Upper lobe of right lung (tissue), 1 donor: ENCODE measurements at places on chromosomes 16 and 17. TPM values are rescaled to one million over a fixed set of nuclear protein-coding genes. Genes with fewer than 3 reads are reported as not detected.

The UTS2R gene
- total RNA-seq = not detected

The RBFOX1 gene
- not detected for total RNA-seq

The MYL4 gene
- 2.2 TPM for total RNA-seq

The CWC25 gene
- 22.2 TPM for total RNA-seq

The KRTAP4-9 gene
- not detected for total RNA-seq

The DPEP1 gene
- 3.0 TPM for total RNA-seq

The ATP2A1 gene
- total RNA-seq = 0.46 TPM

The SETD1A gene
- total RNA-seq = 18.6 TPM

The TMEM101 gene
- 27.4 TPM for total RNA-seq

GRCh38 chr16:22202261-22202637, 3.8 kb upstream of the EEF2K start:
- DNase-seq = no peak

DNA sequence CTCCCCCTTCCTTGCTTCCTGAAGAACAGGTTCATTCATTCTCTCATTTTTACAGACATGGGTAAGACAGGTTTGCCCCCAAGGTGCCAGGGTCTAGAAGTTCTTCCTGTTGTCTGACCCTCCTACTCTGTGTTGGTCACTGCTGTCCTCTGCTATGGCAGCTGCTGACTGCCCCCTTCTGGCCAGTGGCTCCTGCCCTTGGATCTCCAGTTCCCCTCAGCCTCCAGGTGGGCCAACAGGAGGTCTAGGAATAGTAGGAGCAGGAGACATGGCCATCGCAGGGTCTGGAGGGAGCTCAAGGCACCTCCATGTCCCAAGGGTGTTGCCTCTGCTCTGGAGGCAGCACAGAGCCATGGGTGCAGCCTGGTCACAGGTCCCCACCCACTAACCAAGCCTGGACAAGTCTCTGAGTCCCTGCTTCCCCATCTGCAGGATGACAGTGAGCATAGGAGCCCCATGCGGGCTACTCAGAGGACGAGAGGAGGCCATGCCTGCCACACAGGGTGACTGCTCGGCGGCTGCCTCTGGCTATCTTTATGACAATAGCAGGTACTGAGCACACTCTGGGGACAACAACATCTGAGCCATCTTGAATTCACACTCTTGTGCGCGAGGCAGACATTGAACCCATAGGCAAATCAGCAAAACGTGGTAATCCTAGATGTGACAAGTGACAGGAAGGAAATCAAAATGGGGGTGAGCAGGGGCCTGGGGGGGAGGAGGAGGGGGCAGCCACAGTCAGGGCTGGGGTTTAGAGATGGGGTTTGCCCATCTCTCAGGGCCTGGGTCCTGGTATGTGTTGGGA, 27.0 kb upstream of the NXPH3 start:
- peak; percentile 69 for DNase-seq

GRCh38 chr16:27226976-27227705, 23.8 kb downstream of the KDM8 start:
- no peak for DNase-seq

GRCh38 chr16:82629441-82630027, 2.8 kb downstream of the CDH13 start:
- DNase-seq = no peak

GRCh38 chr17:180381-181244, 837 bp downstream of the DOC2B start:
- DNase-seq = no peak

DNA sequence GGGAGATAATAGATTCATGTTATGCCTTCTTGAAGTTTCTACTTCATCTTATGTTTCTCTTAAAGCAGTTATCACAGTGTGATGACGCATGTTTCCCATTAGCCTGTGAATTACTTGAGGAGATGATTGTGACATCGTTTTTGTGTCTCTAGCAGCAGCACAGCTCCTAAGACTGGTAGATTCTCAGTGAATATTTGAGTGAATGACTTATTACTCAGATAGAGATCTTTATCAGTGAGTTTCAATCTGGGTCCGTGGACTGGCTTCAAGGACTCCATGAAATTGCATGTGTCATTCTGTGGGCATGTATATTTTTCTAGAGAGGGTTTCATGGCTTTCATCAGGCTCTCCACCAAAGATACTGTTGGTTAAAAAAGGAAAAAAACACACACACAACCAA, 29.9 kb downstream of the YPEL2 start:
- no peak for DNase-seq

GRCh38 chr16:5634666-5635180, 537.1 kb upstream of the EEF2KMT start:
- no peak for DNase-seq

GRCh38 chr17:59901604-59902003, 8.7 kb downstream of the RPS6KB1 start:
- DNase-seq = no peak

- peak; percentile 74 for DNase-seq
Measured at GRCh38 chr17:76384987-76385891, 830 bp downstream of the SPHK1 start.

DNA sequence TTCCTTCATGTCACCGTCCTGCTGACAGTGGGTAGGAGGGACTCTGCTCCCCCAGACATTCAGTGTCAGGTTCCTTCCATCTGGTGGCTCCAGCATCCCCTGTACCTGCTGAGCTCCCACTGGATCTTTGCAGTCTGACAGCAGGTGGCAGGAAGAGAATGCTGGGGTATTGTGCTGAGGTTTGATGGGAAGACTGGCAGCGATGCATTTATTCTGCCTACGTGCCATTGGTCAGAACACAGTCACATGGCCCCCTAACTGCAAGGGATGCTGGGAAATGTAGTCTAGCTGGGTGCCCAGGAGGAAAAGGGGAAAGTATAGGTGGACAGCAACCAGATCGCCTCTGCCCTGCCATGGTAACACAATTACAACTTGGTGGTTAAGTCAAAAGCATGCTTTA, 44.4 kb downstream of the IRX3 start:
- no peak for DNase-seq

DNA sequence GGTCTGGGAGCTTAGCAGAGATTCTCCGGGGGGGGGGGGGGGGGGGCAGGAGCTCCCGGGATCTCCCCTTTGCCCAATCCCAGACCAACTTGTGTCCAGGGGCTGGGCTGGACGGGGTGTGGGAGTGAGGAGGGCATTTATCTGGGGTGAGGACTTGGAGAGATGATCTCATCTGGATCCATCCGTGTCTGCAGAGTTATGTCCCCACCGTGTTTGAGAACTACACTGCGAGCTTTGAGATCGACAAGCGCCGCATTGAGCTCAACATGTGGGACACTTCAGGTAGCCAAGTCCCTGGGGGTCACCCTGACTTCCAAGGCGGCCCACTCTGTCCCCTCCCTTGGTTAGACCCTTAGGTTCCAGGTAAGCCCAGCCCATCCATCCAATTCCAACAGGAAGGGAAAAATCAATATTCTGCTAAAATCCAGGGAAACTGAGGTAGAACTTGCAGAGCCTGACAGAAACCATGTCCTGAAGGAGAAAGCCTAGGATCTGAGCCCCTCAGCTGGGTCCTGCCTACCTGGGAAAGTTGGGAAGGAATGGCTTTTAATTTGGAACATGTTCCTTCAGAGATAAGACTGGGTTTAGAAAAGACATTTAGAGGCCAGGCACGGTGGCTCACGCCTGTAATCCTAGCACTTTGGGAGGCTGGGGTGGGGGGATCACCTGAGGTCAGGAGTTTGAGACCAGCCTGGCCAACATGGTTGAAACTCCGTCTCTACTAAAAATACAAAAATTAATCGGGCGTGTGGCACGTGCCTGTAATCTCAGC, 921 bp downstream of the RND2 start:
- DNase-seq = no peak

DNA sequence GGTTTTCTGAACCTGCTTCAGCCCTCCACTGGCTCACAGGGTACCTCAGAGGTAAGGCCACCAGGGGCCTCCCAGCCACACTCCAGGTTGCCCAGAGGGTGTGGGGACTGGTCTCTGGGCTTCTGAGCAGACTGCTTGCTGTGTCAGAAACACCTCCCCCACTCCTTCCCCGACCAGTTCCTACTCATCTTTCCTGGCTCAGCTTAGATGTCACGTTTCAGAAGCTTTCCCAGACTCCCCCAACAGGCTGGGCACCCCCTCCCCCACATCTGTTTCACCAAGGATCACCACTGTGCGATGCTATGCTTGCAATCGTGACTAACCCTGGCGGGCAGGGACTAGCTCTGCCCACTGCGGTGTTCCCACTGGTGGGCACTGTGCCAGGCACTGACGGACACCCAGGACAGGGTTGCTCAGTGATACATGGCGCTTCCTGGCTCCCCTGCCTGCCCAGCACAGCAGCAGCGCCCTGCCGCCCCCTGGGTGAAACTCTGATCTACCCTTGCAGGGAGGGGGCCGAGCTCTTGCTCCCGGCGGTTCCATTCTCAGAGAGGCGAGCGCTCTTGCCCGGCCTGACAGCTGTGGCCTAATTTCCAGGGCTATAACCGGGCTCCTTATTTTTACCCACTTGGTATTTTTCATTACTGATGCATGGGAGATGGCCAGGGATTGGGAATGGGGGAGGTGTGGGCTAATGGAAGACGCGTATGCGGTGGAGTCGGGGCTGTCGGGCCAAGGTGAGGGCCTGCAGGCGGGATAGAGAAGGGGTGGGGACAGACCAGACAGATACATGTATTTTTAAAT, 29.4 kb upstream of the MTSS2 start:
- peak; percentile 82 for DNase-seq

DNA sequence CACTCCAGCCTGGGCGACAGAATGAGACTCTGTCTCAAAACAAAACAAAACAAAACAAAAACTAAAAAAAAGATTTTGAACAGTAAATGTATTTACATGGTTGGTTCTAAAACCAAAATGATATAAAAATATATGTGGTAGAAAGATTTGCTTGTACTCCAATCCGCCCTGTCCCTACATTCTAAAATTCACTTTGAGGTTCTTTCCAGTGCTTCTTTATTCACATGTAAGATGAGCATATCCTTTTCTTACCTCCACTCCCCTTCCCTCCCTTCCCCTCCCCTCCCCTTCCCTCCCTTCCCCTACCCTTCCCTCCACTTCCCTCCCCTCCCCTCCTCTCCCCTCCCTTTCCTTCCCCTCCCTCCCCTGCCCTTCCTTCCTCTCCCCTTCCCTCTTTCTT, 34.4 kb downstream of the RAP1GAP2 start:
- no peak for DNase-seq

- no peak for DNase-seq
Measured at GRCh38 chr16:27826893-27827289, 236.6 kb downstream of the GSG1L start.

DNA sequence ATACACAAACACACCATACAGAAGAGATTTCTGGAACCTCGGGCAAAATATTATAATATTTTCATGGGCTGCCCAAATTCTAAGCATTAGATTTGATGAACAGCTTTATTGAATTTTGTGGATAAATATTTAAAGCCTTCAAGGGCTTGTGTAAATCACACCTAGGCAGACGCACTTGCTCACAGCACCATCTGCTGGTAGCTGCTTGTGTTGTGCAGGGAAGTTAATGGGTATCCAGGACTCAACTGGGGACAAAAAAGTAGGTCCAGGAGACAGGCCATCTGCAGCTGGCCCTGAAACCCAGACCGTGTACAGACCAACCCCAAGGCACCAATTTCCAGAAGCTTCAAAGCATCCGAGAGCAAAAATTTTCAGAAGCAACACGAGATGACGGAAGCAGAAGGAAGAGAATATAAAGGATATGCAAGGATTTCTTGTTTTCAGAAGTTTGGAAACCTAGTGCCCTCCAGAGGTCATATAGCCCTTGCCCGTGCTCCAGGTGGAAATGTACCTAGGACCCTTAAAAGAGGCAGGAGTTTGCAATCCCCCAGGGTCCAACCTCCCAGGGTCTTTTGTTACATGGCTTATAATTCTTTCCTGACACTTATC, 140.0 kb downstream of the CHD9NB start:
- peak; percentile 66 for DNase-seq

DNA sequence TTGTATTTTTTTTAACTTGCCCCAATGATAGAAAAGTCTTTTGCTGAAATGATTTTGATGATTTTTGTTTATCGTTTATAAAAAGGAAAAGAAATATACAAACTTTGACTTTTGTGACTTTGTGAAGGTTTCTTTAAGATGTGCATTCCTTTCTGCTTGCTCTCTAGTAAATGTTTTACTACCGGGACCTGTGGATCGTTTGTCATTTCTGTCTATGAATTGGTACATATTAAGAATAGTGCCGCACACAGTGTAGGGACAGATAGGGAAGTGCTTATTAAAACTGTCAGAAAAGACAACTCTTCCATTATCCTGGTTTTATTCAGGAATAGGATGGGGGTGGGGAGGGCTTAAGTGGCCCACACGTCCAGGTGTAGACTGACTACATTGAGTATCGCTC, 8.1 kb upstream of the PSMC5 start:
- no peak for DNase-seq
